ENCODE measurements at places on chromosomes 12 and 14.

GRCh38 chr14:93792391-93792790, 4.1 kb upstream of the PRIMA1 start:
- DNase-seq: no peak

DNA sequence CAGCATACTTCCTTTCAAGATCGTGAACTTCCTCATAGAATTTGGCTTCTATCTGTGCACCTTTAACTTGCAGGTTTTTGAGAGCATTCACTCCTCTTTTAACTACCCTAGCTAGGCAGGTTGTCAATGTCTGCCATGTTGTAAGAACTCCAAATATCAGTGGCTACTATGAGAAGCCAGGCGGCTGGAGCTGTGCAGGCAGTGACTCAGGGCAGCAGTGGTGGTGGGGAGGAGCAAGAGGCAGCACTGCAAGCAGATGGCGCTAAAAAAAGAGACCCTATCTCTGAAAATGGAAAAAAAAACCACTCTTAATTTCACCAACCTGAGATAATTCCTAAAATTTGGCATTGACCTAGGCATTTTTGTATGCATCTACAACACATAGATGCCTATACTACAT, 28.5 kb downstream of the YARS2 start:
- no peak for DNase-seq

DNA sequence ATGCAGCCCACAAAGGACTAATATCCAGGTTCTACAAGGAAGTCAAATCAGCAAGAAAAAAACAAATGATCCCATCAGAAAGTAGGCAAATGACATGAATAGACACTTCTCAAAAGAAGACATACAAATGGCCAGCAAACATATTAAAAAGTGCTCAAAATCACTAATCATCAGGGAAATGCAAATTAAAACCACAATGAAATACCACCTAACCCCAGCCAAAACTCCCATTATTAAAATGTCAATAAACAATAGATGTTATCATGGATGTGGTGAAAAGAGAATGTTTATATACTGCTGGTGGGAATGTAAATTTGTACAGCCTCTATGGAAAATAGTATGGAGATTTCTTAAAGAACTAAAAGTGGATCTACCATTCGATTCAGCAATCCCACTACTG, 25.0 kb downstream of the SLC41A2 start:
- DNase-seq: no peak

DNA sequence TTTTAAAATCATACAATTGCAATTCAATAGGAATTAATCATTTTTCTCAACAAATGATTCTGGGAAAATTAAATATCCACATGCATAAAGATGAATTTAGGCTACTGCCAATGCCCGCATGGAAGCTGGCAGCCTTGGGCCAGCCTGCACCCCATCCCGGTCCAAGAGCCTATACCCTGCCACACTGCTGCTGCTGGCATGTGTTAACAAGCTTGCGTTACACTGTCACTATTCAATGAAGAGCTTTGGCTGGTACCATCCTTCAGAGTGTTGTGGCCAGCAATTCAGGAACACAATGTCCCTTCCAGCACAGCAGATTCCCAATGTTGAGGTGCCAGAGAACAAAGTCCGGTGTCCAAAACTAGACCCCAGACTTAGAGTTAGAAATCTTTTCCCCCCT, 13.6 kb upstream of the TAS2R14 start:
- DNase-seq: no peak

DNA sequence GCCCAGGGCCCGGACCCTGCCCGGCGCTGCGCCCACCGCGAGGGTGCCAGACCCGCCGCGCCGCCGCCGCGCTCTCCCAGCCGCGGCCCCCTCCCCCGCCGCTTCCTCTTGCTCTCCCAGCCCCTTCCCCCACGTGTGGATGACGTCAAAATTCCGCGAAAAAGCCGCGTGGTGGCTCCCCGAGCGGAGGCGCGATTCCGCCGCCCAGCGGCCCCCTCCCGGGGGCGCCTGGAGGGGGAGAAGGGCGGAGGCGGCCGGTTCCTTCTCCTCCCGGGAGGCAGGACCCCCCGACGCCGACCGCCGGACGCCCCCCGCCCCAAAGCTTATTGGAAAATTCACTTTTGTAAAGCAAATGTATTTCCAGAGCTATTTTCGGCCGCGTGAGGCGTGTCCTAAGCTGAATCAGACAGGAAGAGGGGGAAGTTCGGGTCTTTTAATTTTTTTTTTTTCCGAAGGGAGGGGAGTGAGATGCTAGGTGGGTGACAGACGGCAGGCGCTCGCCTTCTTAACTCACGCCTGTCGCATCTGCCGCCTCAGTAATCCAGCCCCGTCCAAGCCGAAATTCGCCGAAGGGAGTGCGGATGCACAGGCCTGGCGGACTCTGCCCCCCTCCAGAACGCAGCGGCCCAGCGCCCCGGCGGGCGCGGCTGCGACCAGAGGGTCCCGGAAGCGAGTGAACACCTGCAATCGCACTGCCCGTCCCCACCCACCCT, 4.1 kb upstream of the CCND2 start:
- DNase-seq: no peak

GRCh38 chr12:67677166-67677565, 28.6 kb downstream of the DYRK2 start:
- DNase-seq: no peak
